ENCODE measurements at places on chromosomes 5 and 9. TPM values are rescaled to one million over a fixed set of nuclear protein-coding genes. Genes with fewer than 3 reads are reported as not detected.

GFI1B gene
- not detected for total RNA-seq

TMEM215 gene
- not detected for total RNA-seq

DNA sequence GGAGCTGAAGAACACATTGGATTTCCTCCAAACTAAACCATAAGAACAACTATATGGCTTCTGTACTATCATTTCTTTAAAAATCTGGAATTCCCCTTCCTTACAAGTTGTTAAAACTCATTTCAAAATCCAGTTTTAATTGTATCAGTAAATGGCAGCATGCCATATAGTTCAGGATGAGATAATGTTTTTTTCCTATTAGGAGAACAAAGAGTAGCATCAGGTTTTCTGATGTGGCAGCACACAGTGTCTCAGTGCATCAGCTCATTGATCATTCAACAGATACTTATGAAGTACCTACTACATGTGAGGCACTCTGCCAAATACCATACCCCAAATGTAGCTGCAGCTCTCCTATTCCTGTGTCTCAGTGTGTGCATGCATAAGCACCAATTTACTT is 161.1 kb downstream of the EPB41L4A start:
- H3K27me3 ChIP-seq, result no peaks in the 10 kb centered on the region
- no peaks in the 10 kb centered on the region for H3K4me1 ChIP-seq
- H3K36me3 ChIP-seq, result no peaks in the 10 kb centered on the region
- H3K4me3 ChIP-seq, result no peak overlapping the region
- no peak for DNase-seq
- no peak overlapping the region for H3K27ac ChIP-seq

PCDHB2 gene
- 1.4 TPM for total RNA-seq

FLT4 gene
- total RNA-seq, result not detected

ADAMTS16 gene
- 1.4 TPM for total RNA-seq

GRCh38 chr9:76116913-76117312 is 226.4 kb downstream of the PCSK5 start:
- no peaks in the 10 kb centered on the region for H3K27me3 ChIP-seq
- H3K4me3 ChIP-seq, result no peak overlapping the region
- DNase-seq, result no peak
- H3K36me3 ChIP-seq, result no peaks in the 10 kb centered on the region
- H3K27ac ChIP-seq, result no peak overlapping the region

COQ4 gene
- total RNA-seq, result 34.8 TPM

- no peak overlapping the region for H3K4me3 ChIP-seq
- no peak overlapping the region for H3K27ac ChIP-seq
- no peak for DNase-seq
- H3K36me3 ChIP-seq, result no peaks in the 10 kb centered on the region
Measured at GRCh38 chr9:15961217-15961616, 408.4 kb downstream of the CCDC171 start.

DNA sequence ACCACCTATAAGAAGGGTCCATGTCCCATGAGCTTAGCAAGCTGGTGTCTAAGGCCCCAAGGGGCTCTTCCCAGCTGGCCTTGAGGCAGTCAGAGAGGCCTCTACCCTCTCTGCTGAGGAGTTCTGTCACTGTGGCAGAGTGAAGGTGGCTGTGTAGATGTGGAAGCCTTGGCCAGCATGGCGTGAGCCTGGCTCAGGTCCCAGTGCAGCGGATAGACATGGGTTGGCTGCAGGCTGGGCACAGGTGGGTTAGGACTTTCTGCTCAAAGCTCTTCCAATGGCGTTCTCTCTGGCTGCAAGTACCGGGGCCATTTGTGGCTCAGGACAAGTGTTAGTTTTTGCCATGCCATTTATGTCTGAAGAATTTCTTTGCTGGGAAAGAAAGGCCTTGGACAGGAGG is 47.3 kb downstream of the JADE2 start:
- H3K27me3 ChIP-seq, result no peaks in the 10 kb centered on the region
- H3K4me1 ChIP-seq, result peaks cover 25% of the 10 kb centered on the region
- no peak overlapping the region for H3K4me3 ChIP-seq
- H3K27ac ChIP-seq, result no peak overlapping the region

OTP gene
- under 0.01 TPM for total RNA-seq

KIF12 gene
- not detected for total RNA-seq

DNA sequence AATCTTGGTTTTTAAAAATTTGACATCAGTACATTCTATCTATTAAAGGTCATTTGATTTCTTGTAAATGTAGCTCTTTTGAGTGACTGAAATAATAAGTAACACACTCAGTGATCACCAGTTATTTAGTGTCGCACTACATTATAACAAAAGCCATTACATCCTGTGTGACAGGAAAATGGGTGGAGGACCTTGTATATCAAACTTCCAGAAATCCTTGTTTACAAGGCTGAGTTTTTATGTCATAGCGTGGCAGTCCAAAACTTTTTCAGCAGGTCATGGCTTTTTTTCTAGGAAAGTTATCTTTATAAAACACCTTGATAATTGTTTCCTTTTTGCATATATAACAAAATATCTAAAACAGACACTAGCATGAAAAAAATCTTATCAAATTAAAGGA is 14.4 kb upstream of the ITGA1 start:
- no peak overlapping the region for H3K27ac ChIP-seq
- no peaks in the 10 kb centered on the region for H3K36me3 ChIP-seq
- DNase-seq, result no peak
- no peak overlapping the region for H3K4me3 ChIP-seq
- H3K27me3 ChIP-seq, result peaks cover 5% of the 10 kb centered on the region

DNA sequence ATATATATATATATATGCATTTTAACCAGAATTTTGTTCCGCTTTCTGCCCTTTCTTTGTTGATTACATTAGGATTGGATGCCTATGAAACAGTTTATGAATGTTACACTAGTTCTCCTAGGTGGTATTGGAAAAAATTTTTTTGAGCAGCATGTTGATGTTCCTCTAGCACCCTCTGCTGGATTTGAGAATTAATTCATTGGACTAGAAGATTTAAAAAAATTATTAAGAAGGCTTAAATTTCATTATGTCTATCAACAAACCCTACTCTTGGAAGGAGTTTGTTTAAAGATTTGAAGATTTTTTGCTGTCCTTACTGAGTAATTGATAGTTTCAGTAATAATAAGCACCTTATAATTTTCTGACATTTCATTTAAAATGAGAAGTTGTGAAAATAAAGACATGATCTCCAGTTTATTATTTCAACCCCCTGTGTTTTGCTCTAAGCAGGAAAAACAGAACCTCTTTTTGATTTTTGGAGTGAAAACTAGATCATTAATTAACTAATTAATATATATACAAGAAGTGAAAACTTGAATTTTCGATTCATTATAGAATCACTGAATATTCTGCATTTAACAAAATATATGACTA is 89.6 kb downstream of the CCDC171 start:
- H3K27me3 ChIP-seq, result no peaks in the 10 kb centered on the region
- no peak overlapping the region for H3K27ac ChIP-seq
- no peak overlapping the region for H3K4me3 ChIP-seq
- no peaks in the 10 kb centered on the region for H3K4me1 ChIP-seq
- DNase-seq, result peak; percentile 82
- H3K36me3 ChIP-seq, result no peaks in the 10 kb centered on the region

FAXDC2 gene
- total RNA-seq, result 19.2 TPM

DNA sequence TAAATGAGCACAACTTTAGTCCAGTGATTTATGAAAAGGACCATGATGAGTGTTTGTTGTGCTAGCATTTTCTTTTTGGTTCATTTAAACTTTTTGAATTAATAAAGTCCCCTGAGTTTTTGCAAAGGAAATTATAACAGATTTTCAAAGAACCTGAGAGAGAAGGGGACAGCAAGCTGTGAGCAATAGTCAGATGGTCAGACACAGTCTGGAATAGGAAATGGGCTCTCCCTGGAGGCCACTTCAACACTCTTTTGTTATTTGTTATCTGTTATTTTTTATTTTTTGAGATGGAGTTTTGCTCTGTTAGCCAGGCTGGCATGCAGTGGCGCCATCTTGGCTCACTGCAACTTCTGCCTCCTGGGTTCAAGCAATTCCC is 171.1 kb downstream of the ARHGEF28 start:
- DNase-seq, result peak; percentile 17
- H3K27me3 ChIP-seq, result no peaks in the 10 kb centered on the region
- H3K27ac ChIP-seq, result peak overlapping the region; percentile 93
- H3K36me3 ChIP-seq, result no peaks in the 10 kb centered on the region

DNA sequence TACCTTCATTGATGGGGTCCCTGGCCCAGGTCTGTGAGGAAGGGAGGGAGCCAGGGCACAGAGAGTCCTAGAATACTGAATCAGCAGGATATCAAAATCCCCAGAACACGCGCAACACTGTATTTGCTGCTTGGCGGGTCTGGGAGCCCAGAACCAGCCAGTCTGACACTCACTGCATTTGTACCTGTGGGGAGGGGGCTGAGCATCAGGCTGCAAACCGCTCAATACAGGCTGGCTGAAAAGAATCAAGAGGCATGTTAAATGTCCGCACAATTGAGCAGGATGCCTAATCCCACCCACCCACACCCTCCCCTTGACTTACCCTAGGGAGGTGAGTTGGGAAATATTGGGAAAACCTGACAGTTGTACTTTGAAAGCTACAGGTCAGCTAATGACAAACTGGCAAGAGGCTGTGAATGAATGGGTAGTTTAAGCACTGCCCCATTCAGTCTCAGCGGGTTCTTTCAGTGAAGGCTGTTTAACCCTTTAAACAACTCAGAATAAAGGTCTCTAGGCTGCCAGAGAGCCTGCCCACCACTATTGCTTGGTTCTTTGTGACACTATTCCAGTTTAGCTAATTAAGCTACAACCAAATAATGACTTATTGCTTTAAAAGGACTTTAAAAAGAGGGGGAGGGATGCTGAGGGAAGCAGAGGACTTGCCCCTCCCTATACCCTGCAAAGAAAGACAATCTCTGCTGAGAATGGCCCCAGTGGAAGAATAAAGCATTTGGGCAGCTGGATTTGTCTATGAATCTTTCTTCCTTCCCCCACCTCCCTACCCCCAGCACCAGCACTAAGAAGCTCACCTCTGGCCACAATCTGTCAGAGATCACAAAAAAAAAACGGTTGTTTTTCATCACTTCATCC is 5.0 kb downstream of the SPRY4 start:
- peaks cover 8% of the 10 kb centered on the region for H3K36me3 ChIP-seq
- H3K27me3 ChIP-seq, result no peaks in the 10 kb centered on the region
- H3K4me3 ChIP-seq, result peak overlapping the region; percentile 58
- no peak for DNase-seq
- peaks cover 76% of the 10 kb centered on the region for H3K4me1 ChIP-seq

DNA sequence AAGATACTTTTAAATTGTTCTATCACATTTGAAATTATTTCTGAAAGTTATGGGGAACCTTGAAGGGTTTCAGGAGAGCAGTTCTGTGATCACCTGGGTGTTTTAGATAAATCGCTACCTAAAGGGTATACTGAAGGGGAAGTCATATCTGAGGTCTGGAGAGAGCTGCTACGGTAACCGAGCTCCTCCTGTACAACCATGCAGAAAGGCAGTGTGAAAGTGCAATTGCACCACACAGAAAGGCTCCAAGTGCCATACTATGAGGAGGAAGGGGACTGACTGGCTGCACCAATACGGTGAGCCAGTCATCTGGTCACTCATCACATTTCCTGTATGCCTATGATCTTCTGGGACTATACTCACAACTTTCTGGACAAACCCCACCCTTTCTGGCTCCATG is 241.4 kb upstream of the SLC24A2 start:
- no peak overlapping the region for H3K4me3 ChIP-seq
- no peaks in the 10 kb centered on the region for H3K27me3 ChIP-seq

CERT1 gene
- total RNA-seq, result 50.3 TPM

PAEP gene
- not detected for total RNA-seq

- H3K36me3 ChIP-seq, result no peaks in the 10 kb centered on the region
- H3K4me3 ChIP-seq, result no peak overlapping the region
- H3K27me3 ChIP-seq, result no peaks in the 10 kb centered on the region
- peak overlapping the region; percentile 94 for H3K27ac ChIP-seq
- DNase-seq, result no peak
Measured at GRCh38 chr9:4126184-4126865, 173.5 kb downstream of the GLIS3 start.

EMB gene
- total RNA-seq, result 14.5 TPM

HAPLN1 gene
- total RNA-seq, result 18.8 TPM

GRCh38 chr9:88645172-88645878 is 110.3 kb downstream of the NXNL2 start:
- no peaks in the 10 kb centered on the region for H3K36me3 ChIP-seq
- DNase-seq, result peak; percentile 13
- H3K27me3 ChIP-seq, result no peaks in the 10 kb centered on the region
- peaks cover 21% of the 10 kb centered on the region for H3K4me1 ChIP-seq
- peak overlapping the region; percentile 47 for H3K27ac ChIP-seq

GRCh38 chr5:88602584-88602983 is 280.4 kb downstream of the MEF2C start:
- H3K4me1 ChIP-seq, result no peaks in the 10 kb centered on the region
- no peak for DNase-seq
- H3K4me3 ChIP-seq, result no peak overlapping the region
- H3K27me3 ChIP-seq, result no peaks in the 10 kb centered on the region

RIGI gene
- 12.7 TPM for total RNA-seq

LIFR gene
- total RNA-seq, result 39.8 TPM

DNA sequence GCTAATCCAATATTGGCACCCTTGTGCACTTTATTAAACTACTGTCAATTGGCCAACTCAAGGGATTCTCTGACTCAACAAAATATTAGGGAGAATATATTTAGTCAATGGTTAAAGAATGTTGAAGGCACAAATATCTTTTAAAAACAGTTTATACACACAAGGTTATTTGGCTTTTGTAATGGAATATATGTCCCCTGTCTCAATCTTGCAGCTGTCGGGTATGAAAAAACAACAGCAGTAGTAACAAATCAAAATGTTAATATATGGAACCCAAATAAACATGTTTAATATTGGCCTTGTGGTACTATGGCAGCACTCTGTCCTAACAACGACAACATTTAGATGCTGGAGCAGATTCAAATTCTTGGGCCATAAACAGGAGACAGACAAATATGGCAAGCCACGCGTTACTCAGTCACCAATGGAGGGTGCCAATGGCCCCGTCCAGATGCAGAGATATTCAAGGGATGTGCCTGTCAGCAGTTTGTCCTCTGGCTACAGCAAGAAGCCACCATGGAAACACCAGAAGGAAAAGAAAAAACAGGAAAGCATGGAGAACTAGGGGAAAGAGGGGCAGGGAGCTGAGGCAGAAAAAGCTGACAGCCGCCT is 342.0 kb downstream of the NDUFS4 start:
- H3K4me1 ChIP-seq, result no peaks in the 10 kb centered on the region
- no peaks in the 10 kb centered on the region for H3K36me3 ChIP-seq
- H3K27ac ChIP-seq, result no peak overlapping the region
- H3K27me3 ChIP-seq, result no peaks in the 10 kb centered on the region
- H3K4me3 ChIP-seq, result no peak overlapping the region
- DNase-seq, result no peak

Measured in osteoblast (primary cell).